ENCODE measurements at places on chromosomes 3 and 15.

- DNase-seq: peak; percentile 87
Observed at GRCh38 chr15:65028921-65029735, at the start of gene MTFMT. Gene MTFMT, minus strand, starts transcription at chr15:65029639. Its CDS starts 26 bp downstream, at chr15:65029613.

- no peak for DNase-seq
Observed at GRCh38 chr3:134839990-134840389, 44.9 kb downstream of the EPHB1 start.

DNA sequence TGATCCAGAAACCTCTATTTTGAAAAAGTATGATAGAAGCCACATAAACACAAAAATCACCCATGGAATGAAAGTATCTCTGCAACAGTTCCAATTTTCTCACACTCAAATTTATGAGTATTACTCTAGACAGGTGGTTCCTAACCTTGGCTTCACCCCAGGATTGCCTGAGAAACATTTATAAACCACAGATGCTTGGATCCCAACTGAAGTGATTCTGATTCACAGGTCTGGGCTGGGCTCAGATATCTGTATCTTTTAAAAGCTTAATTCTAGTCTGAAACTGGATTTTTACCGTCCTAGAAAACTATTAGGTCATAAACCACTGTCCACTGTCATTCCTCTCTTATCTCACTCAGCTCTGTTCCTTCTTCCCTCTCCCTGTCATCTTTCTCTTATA, 7.4 kb upstream of the SST start:
- no peak for DNase-seq

- DNase-seq: no peak
Observed at GRCh38 chr3:194996746-194997145, 274.2 kb downstream of the XXYLT1 start.

DNA sequence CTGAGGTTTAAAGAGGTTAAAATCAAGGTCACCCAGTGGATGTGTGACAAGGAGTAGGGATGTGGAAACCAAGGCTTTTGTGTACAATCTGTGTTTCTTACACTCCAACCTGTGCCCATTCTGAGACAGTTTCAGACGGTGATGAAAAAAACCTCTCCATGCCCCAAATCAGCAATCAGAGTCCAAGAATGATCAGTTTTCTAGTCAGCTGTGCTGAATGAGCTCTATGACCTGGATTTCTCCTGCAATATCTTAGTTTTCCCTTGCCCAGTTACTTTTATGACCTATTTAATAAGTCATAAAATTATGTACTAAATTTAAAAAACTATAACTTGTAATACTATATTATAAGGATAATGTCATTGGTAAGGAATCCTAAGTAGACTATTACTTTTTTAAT, 37.5 kb upstream of the CBLB start:
- DNase-seq: no peak

GRCh38 chr15:73142802-73143762, 90.8 kb downstream of the NEO1 start:
- no peak for DNase-seq

- DNase-seq: no peak
Observed at GRCh38 chr3:21942328-21942727, 191.3 kb upstream of the ZNF385D start.

GRCh38 chr3:153079386-153079785, 82.6 kb upstream of the RAP2B start:
- DNase-seq: no peak

GRCh38 chr3:43334976-43335375, 48.6 kb downstream of the SNRK start:
- DNase-seq: no peak
